Natural killer cell (primary cell): ENCODE measurements at places on chromosomes 12 and 14. TPM values are rescaled to one million over a fixed set of nuclear protein-coding genes. Genes with fewer than 3 reads are reported as not detected.

REP15 gene
- total RNA-seq: not detected

MYL2 gene
- not detected for total RNA-seq

DNA sequence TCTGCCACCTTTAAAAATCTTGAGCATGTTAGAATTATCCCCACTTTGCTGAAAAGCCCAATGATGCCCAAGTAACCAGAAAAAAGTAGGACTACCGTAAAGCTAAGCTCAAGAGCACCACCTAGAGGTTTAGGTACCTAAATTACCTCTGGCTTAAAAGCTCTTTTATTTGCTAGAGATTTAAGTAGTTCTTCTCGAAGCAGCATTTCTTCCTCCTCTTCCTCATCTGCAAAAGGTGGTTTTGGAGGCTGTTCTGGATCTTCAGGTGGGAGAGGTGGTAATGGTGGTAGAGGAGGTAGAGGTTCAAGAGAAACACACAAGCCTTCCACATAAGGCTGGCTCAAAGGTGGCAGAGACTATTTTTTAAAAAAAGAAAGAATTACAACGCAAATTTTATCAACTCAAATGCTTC lies 26.9 kb downstream of the ZFC3H1 start:
- no peak for DNase-seq

DNA sequence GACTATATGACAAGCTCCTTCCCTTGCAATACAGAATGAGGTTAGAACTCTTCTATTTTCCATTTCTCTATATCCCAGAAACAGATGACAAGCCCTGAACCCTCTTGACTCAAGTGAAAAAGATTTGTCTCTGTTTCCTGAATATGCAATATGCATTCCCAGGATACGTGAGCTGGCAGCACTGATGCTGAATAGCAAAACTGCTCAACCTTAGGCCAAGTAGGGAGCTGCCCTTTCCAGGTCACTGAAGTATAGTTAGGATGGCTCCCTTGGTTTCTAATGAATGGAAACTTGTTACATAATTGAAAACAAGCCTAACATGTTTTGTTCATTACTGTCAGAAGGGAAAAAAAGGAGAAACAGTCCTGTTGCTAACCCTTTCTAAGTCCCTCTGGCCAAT lies 47.9 kb upstream of the PLEKHG7 start:
- no peak for DNase-seq

GRCh38 chr12:64682572-64683277 lies 72.4 kb downstream of the RASSF3 start:
- no peak for DNase-seq

DNA sequence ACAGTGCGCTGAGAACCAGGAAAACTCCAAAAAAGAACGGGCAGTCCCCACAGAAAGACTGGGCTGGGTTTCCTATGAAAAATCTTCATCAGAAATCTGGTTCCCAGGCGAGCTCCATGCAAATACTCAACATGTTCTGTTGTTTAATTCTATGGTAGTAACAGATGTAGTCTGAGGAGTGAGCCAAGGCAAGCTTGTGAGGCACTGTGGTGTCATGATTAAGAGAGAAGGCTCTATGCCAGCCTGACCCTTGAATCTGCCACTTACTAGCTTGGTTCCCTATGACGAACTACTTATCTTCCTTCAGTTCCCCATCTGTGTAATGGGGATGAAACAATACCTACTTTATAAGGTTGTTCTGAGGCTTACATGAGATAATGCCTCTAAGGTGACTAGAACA lies 10.7 kb downstream of the POMT2 start:
- no peak for DNase-seq

DNA sequence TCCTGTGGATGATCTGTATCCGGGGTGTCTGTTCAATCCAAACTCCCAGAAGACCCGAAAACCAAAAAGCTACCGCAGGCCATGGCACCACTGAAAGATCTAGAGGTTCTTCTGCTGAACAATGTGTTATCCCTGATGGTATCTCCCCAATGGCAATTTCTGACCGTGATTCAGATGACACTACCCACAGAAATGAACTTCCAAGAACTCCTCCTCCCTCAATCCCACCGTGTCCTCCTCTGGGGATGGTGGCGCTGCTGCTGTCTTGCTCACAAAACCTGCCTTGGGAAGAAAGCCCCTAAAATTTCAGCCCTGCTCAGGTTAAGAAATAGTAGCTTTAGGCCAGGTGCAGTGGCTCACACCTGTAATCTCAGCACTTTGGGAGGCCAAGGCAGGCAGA lies 7.8 kb downstream of the CRACR2A start:
- no peak for DNase-seq

DNA sequence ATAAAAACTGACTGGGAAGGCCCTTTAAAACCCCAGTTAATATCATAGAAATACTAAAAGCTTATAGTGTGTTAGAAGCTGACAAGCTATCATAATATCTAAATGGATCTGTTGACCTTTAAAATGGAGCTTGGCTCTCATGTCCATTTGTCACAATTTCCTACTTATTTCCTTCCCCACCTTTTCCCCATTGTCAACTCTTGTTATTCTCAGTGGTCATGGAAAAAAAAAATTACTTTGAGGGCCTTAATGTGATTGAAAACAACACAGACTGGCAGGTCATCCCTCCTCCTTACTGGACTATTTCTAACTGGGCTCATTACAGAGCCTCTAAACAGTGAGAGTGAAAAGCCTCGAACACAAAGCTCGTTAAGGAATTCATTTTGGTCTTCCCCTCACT lies 13.7 kb upstream of the WNK1 start:
- no peak for DNase-seq

- no peak for DNase-seq
Measured at GRCh38 chr12:132710043-132710404, 618 bp upstream of the PGAM5 start.

- DNase-seq: no peak
Measured at GRCh38 chr12:57739387-57739786, 845 bp upstream of the AGAP2 start.

- DNase-seq: no peak
Measured at GRCh38 chr12:43325786-43326185, 226.2 kb downstream of the ADAMTS20 start.
